PC-3 (cell line): ENCODE measurements at places on chromosomes 1 and 21.
A peak's percentile ranks its signal among the peaks of the same experiment; 100 is the strongest.

- no peak for DNase-seq
Observed at GRCh38 chr1:67484492-67484891, 54.3 kb upstream of the SERBP1 start.

DNA sequence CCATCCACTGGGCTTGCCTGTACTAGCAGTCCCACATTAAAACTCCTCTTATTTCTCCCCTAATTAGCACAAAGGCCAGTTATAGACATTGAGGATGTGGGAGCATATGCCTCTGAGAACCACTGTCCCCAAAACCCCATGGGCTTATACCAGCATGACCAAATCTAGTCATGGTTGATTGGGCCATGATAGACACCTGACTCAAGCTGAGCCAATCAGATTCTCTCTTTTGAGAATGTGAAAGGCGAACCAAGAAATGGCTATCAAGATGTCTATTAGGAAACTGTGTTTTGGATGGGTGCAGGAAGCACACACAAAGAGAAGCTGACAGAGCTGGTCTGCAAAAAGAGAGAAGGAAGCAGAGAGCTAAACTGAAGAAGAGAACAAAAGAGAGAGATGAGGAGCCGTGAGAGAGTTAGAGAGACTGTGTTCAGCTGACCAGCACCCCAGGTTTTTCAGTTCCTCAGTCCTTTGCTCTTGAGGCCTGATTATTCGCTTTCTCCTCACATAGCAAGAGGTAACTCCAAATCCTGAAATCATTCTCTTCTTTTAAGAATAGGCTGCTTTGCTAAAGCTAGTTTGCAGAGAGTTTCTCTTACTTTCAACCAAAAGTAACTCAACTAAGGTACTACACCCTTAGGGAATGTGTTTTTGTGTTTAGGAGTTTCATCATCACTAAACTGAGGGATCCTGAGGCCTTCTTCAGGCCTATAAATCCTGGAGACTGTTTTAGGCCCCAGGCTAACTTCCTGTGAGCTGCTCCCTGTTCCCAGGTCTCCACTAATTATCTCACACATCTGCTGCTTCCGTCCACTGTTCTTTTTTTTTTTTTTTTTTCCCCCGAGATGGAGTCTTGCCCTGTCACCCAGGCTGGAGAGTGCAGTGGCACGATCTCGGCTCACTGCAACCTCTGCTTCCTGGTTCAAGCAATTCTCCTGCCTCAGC lies 7.9 kb upstream of the TIPRL start:
- no peak for DNase-seq

GRCh38 chr1:165793951-165794350 lies 25.3 kb upstream of the TMCO1 start:
- DNase-seq = peak; percentile 28

GRCh38 chr1:89855413-89856123 lies 34.7 kb downstream of the LRRC8D start:
- peak; percentile 51 for DNase-seq

DNA sequence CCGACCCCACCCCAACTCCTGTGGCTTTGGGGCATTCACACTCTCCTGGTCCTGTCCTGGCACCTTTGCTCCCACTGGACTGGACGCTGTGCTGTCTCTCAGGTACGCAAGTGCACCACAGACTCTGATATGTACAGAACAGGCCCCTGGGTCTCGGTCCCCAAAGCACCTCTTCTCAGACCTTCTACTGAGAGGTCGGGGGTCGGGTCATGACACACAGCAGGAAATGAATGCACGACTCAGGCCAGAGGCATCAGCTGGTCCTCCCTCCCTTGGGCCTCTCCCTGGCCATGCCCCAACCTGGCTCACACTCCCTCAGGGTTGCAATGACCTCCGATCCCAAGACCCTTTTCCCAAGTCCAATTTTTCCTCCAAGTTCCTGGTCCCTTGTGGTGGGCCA lies 1.8 kb upstream of the KRTAP10-12 start:
- no peak for DNase-seq

- no peak for DNase-seq
Observed at GRCh38 chr1:41364442-41365319, 3.4 kb downstream of the FOXO6 start.
